Tibial artery (tissue), 4 donors: ENCODE measurements at places on chromosomes 7 and 10.

- no peak for DNase-seq
Observed at GRCh38 chr10:109696462-109696861, 226.8 kb downstream of the XPNPEP1 start.

- DNase-seq = no peak
Observed at GRCh38 chr10:34547291-34547690, 267.8 kb downstream of the PARD3 start.

- DNase-seq = no peak
Observed at GRCh38 chr10:127945341-127945758, 38.4 kb downstream of the PTPRE start.

- DNase-seq = no peak
Observed at GRCh38 chr7:139169816-139170215, 60.3 kb upstream of the ZC3HAV1 start.

- no peak for DNase-seq
Observed at GRCh38 chr10:118534136-118534535, 61.3 kb downstream of the PRLHR start.

DNA sequence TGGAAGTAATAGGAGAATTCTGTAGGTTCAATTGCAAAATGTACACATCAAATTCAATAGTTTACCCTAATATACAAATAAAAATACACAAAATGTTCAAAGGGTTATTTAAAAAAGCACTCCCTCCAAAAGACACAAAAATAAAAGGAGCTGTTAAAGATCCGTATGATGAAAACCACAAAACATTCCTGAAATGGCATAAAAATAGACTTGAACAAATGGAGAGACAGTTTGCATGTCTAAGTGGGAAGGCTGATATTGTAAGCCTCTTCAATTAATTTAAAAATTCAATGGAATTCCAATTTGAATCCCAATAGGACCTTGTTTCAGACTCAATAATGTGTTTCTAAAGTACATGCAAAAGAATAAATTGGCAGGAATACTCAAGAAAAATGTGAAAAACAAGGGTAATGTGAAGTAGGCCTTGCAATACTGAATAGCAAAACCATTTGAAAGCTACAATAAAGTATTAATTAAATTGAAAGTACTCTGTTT is 38.0 kb upstream of the INSYN2A start:
- no peak for DNase-seq

DNA sequence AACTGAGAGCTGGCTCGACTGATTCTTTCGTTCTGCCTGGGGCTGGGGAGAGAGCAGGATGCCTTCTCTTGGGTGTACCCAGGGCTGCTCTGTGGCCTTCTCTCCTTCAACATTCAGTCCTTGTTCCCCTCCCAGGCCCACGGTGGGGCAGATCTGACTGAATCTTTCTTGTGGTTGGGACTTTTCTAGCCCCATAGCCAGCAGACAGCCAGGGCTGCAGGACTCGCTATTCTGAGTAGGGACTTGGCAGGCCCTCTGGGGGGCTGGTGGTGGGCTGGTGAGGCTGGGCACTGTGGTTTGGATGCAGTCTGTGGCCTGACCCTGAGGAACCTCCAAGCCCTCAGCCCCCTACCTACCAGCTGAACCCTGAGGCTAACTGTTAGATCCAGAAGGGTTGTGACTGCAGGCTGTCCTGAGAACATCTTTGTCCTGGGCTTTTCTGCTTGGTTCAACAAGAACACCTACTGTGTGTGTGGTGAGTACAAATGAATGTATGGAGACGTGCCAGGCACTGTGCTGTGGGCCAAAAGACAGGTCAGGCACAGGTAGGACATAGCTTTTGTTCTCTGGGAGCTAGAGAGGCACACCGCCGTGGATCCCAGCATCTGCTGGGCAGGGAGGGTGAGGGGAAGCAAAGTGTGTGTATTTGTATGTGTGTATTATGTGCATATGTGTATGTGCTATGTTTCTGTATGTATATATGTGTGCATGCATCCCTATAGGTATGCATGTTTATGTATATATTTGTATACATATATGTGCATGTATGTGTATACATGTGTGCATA is 2.1 kb upstream of the PALD1 start:
- no peak for DNase-seq
